ENCODE measurements at places on chromosomes 2 and 18.

GRCh38 chr2:151805343-151805742 is 22.9 kb downstream of the ARL5A start:
- no peak for DNase-seq

- no peak for DNase-seq
These were observed 44.0 kb upstream of the DSG1 start for GRCh38 chr18:31273812-31274527.

- DNase-seq = peak; percentile 41
These were observed 59.9 kb downstream of the TNP1 start for GRCh38 chr2:216799873-216800431.

- no peak for DNase-seq
These were observed 71.3 kb downstream of the TMEM18 start for GRCh38 chr2:605674-606608.

GRCh38 chr2:286774-287392 is 1.0 kb downstream of the ALKAL2 start:
- no peak for DNase-seq

DNA sequence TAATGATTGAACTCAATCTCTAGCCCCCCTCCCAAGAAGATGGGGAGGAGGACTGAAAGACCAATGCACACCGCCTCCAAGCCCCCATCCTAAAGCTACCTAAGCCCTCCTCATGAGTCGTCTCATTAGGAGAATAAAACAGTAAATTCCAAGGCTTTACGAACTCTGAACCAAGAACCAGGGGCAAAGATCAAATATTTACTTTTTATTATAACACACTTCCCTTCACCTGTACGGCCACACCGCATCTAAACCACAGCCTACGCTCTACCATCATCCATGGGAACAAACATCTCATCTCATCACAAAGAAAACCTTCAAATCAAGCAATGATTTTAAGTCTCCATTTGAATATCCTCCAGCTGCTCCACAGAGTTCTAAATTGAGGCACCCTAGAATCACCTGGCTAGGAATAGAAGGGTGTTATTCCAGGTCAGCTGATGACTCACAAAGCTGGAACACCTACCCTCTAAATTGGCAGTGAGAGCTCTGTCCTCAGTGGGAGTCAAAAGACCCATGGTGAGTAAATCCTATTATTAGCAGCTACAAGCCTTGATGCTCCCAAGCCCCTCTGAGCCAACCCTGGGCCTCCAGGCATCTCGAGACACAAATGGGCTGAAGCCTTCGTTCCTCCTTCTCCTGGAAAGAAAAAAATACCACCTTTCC is 45.6 kb upstream of the BZW1 start:
- DNase-seq = no peak

DNA sequence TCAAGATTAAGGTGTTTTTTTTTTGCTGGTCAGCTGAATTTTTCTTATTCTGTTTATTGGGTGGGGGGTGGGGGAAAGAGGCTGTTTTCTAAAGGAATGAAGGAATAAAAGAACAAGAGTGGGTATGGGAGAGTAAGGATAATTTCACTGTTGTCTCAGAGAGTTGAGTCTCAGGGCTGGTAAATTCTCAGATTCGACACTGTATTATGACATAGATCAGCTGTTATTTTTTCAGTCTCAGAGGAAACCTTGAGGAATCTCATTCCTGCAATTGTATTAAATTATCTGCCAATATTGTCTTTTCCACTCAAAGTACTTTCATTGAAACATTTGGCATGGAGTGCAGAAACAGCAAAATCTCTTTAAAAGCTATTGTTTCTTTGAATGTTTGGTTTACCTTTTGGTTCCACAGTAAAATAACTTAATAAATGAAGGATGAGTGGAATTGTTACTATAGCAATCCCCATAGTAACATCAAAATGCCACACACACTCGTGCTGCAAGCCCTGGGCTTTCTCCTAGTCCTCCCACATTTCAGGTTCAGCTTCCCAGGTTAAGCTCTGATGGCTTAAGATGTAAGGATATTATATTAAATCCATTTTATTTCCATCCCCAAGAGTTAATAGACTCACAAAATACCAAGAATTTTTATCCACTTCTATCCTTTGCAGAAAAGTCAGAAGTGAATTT is 478.7 kb upstream of the TCF4 start:
- DNase-seq = no peak

DNA sequence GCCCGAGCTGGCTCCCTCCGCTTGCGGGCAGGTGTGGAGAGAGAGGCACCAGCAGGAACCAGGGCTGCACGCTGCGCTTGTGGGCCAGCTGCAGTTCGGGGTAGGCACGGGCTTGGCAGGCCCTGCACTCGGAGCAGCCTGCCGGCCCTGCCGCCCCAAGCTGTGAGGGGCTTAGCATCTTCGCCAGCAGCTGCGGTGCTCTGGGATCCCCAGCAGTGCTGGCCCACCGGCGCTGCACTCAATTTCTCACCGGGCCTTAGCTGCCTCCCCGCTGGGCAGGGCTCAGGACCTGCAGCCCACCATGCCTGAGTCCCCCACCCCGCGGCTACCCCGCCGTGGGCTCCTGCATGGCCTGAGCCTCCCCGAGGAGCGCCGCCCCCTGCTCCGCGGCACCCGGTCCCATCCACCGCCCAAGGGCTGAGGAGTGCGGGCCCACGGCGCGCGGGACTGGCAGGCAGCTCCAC is 434.4 kb upstream of the RGPD4 start:
- no peak for DNase-seq

DNA sequence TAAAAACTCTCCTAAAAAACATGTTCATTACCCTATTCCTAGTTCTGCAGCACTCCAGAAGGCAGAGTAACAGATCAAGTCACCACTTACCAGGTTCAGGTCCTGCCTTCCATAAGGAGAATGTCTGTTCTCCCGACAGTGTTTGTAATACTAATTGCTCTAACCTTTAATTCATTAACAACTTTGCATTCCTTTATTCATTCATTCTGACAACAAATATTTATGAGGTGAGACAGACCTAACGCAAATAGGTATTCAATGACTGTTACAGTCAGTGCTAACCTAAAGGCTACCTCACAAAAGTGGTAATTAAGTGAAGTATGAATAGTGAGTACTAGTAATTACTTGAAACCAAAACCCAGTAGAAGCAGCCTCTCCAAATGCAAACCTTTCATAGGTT is 224.0 kb downstream of the AFF3 start:
- no peak for DNase-seq

DNA sequence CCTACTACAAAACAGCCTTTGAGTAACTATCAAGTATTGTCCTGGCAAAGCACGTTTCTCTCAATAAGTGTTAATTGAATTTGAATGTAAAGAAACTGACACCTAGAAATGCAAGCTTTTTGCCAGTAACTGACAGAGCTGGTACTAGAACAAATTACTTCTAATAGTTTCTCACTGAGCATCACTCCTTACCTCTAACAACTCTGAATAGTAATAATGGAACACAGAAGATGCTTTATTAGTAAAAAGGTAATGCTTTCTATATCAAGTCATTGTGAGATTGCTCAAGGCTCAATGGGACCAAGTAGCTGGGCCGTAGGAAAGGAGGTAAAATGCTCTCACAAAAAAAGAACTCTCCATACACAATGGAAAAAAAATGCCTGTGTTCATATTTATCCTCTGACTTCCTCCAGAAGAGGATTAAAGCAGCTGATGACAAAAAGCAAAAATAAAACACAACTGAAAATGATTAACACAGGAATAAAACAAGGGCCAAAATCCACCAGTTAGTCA is 11.8 kb downstream of the RASGRP3 start:
- no peak for DNase-seq

DNA sequence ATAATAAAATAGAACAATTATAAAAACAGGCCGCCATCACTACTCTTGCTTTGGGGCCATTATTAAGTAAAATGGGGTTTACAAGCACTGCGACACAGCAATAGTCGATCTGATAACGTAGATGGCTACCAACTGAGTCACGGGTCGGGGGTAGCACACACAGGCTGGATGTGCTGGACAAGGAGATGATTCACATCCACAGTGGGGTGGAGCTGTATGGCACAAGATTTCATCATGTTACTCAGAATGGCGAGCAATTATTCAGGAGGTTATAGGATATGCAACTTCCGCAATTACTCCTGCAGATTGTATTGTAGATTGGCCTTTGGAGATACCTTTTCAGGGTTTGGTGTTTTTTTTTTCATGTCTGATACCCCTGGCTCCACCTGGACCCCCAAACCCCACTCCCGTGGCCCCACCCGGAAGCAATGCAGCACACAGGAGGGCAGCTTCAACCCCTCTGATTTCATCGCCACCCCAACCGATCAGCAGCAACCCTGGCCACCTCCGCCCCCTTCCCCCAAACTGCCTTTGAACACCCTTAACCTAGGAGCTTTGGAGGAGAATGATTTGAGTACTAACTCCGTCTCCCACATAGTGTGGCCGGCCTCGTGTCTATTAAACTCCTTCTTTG is 21.4 kb upstream of the MLPH start:
- DNase-seq = no peak

GRCh38 chr2:5691985-5692529 is at the start of gene SOX11:
TSS of gene SOX11 (plus strand) at chr2:5692384. CDS start at chr2:5692722, 338 bp downstream.
- DNase-seq = no peak

GRCh38 chr18:63999871-64000270 is 30.0 kb downstream of the SERPINB8 start:
- DNase-seq = no peak

DNA sequence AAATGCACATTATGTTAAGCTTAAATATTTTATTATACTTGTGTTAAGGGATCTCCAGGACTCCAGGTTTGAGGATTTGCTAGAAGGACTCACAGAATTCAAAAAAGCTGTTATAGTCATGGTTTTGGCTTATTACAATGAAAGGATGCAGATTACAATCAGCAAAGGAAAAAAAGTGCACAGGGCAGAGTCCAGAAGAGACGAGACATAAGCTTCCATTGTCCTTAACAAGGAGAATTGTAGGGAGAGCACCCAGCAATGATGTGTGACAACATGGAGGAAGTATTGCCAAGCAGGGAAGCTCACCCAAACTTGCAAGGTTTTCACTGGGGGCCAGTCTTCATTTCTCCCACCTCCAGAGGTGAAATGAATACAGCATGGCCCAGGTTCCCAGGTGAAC is 12.8 kb upstream of the MYO5B start:
- DNase-seq = no peak
